ENCODE measurements at places on chromosomes 11 and 22.

DNA sequence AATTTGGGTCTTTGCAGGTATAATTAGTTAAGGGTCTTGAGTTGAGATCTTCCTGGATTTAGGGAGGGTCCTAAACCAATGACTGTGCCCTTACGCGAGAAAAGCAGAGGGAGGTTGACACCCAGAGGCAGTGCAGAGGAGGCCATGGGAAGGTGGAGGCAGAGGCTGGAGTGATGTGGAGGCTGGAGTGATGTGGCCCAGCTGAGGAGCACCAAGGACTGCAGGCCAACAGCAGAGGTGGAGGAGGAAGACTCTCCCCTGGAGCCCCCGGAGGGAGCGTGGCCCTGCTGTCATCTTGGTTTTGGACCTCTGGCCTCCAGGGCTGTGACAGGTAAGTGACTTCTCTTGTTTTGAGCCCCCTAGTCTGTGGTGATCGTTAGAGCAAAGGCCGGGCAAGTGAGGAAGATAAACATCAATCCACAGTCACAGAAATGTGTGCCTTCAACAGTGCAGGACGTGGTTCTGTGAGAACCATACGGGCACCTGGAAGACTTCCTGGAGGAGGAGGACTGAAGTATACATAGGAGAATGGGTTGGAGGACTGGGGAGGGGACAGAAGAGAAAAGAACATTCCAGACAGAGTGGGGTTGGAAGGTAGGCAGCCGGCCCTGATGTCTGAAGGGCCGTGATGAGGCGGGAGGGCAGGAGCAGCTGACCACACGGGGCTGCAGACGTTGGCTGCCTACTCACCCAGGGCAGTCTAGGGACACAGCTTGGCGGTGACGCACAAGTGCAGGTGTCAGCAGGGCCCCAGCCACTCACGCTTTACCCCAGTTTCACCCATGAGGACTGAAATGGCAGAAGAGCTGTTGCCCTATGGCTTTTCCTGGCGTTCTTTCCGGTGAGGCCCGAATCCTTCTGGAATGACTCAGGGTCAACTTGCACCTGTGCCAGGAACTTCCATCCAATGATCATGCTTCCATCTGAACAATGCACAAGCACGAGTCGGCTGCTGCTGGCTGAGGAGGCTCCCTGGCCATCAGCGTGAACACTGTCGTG is 270.2 kb downstream of the CTTN start:
- DNase-seq: no peak

GRCh38 chr11:838441-839279 is 3.7 kb downstream of the POLR2L start:
- peak; percentile 56 for DNase-seq

DNA sequence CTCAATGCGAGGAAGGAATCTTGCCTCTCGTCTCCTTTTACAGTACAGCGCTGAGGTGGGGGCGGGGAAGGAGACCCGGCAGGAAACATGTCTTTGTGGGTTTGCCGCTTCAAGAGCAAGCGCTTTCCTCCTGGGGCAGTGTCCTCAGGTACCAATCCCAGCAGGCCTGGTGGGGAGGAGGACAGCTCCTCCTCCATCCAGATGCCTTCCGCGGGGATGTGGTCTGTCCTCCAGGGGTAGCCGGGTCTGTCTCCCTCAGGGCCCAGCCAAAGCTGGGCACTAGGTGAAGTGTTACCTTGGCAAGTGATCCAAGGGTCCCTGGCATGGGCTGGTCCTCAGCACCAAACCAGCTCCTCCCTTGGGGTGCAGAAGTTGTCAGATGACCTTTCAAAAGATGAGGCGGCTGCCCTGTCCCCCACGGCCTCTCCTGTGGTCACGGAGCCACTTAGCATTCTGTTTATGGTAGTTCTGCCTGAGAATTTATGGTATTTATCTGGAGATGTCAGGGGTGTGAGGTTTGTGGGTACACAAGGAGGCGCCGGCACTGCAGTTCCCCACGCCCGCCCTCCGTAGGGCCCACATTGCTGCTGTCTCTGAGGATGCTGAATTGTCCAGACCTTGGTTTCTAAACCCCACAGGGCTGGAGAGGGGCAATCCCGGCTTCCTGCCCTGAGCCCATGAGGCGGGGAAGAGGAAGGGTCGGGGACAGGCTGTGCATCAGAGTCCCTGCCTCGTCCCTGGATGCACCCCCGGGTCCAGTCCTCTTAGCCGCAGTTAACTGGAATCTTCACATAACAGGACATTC is 93.5 kb upstream of the ANO1 start:
- DNase-seq: peak; percentile 63

- no peak for DNase-seq
Measured at GRCh38 chr11:123796226-123796625, 9.9 kb downstream of the OR6M1 start.

- DNase-seq: no peak
Measured at GRCh38 chr11:109798521-109798920, 294.7 kb upstream of the ZC3H12C start.

GRCh38 chr22:49266561-49267519 is 560.8 kb downstream of the BRD1 start:
- peak; percentile 28 for DNase-seq

- no peak for DNase-seq
Measured at GRCh38 chr22:20463324-20464095, 25.9 kb upstream of the SCARF2 start.

DNA sequence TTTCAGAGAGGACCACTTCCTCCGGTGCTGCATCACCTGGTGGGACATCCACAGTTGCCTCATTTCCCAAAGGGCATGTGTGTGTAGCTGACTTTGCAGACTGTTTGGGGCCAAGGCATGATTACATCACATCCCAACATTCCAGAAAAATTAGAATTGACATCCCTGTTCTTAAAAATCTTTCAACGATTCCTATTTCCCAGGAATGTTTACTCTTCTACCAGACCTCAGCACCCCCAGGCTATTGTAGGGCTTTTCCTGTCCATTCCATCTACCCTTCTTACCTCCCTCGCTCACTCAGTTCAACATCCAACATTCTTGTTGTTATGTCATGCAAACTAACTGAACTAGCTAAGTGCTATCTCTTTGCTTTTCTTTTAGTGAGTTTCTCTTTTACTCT is 37.3 kb downstream of the PIWIL4 start:
- DNase-seq: no peak
